ENCODE measurements at places on chromosomes 2 and 18.

DNA sequence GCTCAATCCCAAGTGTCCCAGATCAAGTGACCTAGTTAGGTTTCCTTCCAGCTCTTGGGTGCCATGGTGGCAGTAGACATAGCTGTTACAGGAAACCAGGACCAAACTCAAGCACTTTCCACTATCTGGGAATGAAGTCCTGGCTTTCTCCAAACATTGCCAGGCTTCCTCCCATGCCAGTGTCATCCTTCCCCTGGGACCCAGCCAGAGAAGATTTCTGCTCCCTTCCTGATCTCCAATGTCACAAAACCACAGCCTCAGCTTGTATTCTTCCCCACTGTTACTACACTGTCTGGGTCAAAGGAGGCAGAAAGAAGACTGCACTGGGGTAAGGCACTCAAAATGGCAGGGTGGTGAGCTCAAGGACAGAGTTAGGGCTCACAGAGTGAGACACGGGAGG, 347.1 kb downstream of the TNS1 start:
- DNase-seq, result no peak

- DNase-seq, result no peak
Measured at GRCh38 chr2:10514743-10515142, 66.6 kb upstream of the ODC1 start.

DNA sequence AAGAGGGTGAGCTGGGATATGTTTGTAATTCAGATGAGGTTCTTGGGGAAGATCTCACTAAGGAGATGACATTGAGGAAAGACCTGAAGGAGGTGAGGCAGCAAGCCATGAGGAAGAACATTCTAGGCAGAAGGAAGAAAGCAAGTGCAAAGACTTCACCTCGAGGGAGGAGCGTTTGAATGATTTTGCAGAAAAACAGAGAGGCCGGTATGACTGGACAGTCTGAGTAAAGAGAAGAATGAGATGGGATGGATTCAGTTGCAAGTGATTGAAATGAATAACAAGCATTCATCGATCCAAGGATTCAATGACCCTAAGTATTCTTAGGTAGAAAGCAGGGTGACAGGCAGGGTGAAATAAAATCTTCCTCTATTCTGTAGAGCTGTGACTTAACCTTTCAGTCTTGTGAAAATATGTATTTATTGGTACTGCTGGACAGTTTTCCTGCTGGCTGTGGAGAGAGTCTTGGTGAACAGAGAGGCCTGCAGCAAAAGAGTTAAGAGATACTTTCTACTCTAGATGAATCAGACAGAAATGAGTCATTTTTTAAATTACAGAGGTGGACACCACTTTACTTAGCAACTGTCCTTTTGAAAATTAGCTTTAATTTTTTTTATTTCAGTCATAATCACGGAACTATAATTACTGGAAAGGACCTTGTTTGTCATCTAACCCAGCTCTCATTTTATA, 278.4 kb downstream of the LRRTM1 start:
- DNase-seq, result no peak

- DNase-seq, result no peak
Measured at GRCh38 chr2:383178-383577, 95.3 kb upstream of the ALKAL2 start.

GRCh38 chr2:46562451-46562840, 83.1 kb downstream of the TMEM247 start:
- DNase-seq, result no peak

GRCh38 chr2:205721057-205721449, 38.8 kb downstream of the NRP2 start:
- DNase-seq, result no peak

DNA sequence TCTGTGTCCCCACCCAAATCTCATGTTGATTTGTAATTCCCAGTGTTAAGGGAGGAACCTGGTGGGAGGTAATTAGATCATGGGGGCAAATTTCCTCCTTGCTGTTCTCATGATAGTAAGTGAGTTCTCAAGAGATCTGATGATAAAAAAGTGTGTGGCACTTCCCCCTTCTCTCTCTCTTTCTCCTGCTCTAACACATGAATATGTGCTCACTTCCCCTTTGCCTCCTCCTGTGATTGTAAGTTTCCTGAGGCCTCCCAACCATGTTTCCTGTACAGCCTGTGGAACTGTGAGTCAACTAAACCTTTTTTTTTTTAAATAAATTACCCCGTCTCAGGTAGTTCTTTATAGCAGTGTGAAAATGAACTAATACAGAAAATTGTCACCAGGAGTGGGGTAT, 380.0 kb downstream of the MEIS1 start:
- no peak for DNase-seq

DNA sequence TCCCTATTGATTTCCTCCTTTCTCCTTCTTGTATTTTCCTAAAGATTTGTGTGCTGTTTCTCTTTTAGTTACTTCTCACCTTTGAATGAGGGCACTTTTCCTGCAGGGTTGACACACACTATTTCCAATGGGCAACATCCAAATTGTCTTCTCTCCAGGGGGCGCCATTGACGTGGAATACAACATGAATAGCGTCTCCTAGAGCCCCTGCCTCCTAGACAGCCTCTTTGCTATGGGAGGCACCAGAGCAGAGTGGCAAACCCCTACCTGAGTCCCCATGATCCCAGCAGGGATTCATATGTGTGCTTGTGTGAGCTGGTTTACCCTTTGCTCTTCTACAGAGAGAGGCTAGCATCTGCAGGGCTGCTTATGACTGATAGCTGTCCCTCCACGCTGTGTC, 61.3 kb upstream of the ITSN2 start:
- peak; percentile 37 for DNase-seq

GRCh38 chr2:31230751-31231150, 3.2 kb upstream of the EHD3 start:
- no peak for DNase-seq

- DNase-seq, result no peak
Measured at GRCh38 chr18:62876111-62876510, 160.8 kb downstream of the PHLPP1 start.

DNA sequence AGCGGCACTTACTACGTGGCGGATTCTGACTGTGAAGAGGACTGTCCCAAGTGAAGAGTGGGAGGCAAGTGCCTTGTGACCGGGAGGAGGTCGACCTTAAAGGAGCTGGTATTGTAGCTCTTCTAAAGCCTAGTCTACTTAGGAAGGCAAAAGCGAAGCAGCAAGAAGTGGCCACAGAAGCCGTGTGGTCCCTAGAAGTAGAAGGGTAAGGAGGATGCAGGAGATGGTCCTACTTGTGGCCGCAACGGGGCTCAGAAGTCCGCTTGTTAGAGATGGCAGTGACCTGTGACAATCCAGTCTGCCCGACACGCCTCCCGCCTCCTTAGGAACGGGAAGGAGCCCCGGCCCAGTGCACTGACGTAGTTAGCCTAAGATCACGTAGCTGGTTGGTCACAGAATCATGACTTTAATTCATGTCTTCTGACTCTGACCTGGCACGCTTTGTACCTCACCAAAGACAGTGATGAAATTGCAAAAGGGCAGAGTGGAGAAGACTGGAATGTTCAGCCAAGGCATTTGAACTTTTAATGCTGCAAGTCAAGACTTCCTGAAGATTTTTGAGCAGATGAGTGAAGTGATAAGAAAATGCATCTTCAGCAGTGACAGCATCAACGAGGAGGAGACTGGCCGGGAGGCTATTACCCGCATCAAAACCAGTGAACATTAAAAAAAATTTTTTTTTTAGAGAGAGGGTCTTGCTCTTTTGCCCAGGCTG, 749 bp upstream of the EIF2AK3 start:
- DNase-seq, result peak; percentile 56

GRCh38 chr18:78901923-78902794, 77.5 kb upstream of the SALL3 start:
- DNase-seq, result no peak

DNA sequence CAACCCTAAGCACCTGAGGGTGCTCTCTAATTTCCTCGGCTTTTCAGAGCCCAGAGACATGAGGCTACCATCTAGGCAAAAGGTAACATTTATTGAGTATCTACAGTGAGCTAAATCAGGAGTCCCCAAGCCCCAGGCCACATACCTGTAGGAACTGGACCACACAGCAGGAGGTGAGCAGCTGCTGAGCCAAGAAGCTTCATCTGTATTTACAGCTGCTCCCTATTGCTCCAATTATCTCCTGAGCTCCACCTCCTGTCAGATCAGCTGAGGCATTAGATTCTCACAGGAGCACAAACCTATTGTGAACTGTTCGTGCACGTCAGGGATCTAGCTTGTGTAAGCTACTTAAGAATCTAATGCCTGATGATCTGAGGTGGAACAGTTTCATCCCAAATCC, 70.2 kb downstream of the RND3 start:
- no peak for DNase-seq

GRCh38 chr2:192585418-192585817, 390.7 kb upstream of the TMEFF2 start:
- DNase-seq, result no peak

DNA sequence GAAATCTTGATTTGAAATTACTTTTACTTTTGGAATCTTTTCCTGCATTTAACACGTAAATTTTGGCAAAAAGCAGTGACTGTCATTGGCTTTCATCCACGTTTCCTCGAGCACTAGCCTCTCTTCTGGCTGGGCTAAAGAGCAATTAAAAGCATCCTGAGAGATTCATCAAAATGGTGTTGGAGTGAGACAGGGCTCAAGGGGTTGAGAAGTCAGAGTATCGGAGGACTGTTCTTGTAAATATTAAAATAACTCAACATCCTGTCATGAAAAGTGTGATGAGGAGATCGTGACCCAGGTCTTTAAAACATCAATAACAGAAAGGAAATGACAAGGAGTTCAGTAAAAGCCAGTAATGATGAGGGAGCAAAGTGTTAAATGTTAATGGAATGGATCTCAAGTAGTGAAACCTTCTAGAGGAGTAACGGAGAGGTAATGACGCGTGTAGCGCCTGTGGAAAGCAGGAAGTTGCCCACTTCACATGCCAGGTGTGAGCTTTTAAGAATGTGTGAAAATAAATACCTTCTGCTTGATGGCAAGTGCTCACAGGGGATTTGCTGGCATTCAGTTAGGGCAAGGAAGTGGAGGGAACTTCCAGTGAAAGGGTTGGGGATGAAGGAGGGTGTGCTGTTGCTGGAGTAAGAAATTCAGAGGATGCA, 754.4 kb downstream of the ADCYAP1 start:
- no peak for DNase-seq

- DNase-seq, result no peak
Measured at GRCh38 chr18:26091047-26091630, 726 bp upstream of the SS18 start.

Data from amygdala (tissue), 56 donors.